A172 (cell line): ENCODE measurements at places on chromosomes 3 and 15. TPM values are rescaled to one million over a fixed set of nuclear protein-coding genes. Genes with fewer than 3 reads are reported as not detected.

DNA sequence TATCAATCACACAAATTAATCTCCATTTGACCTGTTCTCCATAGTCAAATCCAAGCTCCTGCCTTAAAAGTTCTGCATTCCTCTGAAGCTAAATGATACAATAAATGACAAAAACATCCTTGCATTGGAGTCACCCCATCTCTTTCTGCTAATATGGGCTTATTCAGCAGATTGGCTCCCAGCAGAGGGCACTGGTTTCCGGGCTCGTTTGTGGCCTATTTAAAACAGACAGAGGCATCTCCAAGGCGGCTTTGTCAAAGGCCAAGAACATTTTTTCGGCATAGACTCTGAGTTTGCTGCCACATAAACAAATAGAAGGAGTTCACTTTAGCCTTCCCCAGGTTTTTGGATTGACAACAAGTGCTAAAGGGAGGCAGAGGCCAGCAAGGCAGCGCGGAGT is 204.4 kb upstream of the RASGRP1 start:
- no peak for DNase-seq

- DNase-seq: no peak
Measured at GRCh38 chr3:135018149-135018923, 223.3 kb downstream of the EPHB1 start.

GRCh38 chr15:46901001-46901400 is 816.3 kb upstream of the SEMA6D start:
- DNase-seq: no peak

- DNase-seq: no peak
Measured at GRCh38 chr15:74170071-74170844, 3.3 kb upstream of the ISLR start.

DNA sequence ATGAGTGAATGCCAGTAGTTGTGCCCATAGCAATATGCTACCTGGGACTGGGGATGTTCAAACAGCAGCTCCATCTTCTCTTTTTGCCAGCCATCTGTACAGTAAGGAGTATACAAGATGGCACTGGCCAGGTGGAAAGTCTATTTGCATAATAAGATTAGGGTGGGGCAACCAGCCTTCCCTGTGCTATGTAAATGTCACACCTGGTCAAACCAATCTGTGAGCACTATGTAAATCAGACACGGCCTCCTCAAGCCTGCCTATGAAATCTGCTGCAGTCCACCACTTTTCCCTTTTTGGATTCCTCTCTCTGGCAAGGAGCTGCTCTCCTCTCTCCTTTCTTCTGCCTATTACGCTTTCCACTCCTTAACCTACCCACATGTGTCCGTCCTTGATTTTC is 53.0 kb downstream of the C3orf80 start:
- DNase-seq: no peak

GRCh38 chr15:77568014-77568972 is 64.4 kb downstream of the LINGO1 start:
- no peak for DNase-seq

DNA sequence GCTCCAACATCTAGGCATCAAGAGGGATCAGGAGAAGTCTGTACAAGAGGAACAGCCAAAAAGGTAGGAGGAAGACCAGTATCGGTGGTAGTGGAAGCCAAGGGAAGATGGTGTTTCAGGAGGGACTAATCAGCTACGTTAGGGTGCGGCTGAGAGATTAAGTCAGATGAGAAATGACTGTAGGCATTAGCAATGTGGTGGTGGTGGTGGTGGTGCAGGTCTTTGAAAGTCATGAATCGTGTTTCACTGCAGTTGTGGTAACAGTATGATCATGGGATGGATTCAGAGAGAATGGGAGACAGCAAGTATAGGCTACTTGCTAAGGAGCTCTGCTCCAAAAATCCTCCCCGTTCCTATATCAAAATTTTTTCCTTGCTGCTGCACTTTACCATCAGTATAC is 35.5 kb downstream of the ASTE1 start:
- no peak for DNase-seq

DNA sequence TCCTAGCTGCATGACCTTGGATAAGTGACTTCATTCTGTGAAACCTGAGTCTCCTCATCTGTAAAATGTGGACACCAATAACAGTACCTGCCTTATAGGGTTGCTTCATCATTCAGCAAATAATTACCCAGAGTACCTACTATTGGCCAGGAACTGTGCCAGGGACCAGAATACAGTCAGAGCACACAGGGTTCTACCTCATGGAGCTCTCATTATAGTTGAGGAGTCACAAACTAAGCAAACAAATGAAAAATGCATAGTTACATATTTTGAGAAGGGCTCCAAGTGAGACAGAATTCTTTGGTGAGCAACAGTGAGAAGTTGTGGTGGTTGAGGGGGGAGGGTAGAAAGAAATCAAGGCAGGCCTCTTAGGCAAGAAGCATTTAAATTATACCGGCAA is 308.6 kb upstream of the WNT5A start:
- DNase-seq: no peak

The ABHD6 gene
- total RNA-seq: 8.4 and 8.9 TPM in 2 replicates

The APH1B gene
- 12.8 and 15.0 TPM in 2 replicates for total RNA-seq

The NOX5 gene
- not detected in 2 replicates for total RNA-seq

The SLC22A14 gene
- not detected in 2 replicates for total RNA-seq

The CPA3 gene
- total RNA-seq: not detected in 2 replicates

The ARL8B gene
- 72.2 and 72.5 TPM in 2 replicates for total RNA-seq

The CHRFAM7A gene
- not detected in 2 replicates for total RNA-seq
